ENCODE measurements at places on chromosomes 4 and X. TPM values are rescaled to one million over a fixed set of nuclear protein-coding genes. Genes with fewer than 3 reads are reported as not detected.

IL13RA1 gene
- total RNA-seq: 96.5 TPM

P2RY4 gene
- total RNA-seq: not detected

RAB41 gene
- total RNA-seq: not detected

GPR119 gene
- not detected for total RNA-seq

IDH3G gene
- total RNA-seq: 57.2 TPM

MAGEA4 gene
- total RNA-seq: not detected

GPRIN3 gene
- 0.30 TPM for total RNA-seq

FABP2 gene
- total RNA-seq: not detected

SPANXB1 gene
- not detected for total RNA-seq

GUCY1B1 gene
- 4.9 TPM for total RNA-seq
